ENCODE measurements at places on chromosomes 2 and 18. TPM values are rescaled to one million over a fixed set of nuclear protein-coding genes. Genes with fewer than 3 reads are reported as not detected.

ARHGAP28 gene
- total RNA-seq = 1.1 TPM

DNA sequence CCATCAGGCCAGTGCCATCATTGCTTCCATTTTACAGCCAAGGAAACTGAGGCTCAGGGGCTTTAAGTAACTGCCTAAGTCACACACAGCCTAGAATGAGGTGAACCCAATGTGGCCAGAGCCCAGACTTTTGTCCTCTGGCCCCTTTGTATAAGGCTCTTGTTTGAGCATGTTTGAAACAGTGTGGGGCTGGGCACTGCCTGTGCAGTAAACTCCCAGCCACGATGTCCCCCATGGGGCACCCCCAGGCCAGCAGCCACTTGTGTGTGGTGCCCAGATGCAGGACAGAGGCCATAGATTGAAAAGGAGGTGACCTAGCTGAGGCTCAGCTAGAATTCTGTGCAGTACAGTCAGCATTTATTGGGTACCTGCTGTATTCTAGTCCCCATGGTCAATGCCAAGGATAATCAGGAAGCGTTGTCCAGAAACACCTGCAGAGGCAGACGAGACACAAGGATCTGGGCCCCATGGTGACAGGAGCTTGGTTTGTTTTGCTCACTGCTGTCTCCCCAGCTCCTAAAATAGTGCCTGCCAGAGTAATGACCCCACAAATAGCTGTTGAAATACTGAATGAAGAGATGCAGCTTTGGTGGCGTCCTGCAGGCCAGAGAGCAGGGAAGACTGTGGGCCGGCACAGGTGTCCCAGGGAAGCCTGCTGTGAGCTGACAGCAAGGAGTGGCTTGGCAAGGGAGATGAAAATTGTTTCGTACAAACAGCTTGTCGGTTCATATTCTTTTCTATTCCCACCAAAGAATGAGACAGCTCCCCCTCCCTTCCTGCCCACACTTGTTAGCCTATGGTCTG lies 160.7 kb downstream of the LDLRAD4 start:
- peak; percentile 42 for DNase-seq

FAM124B gene
- total RNA-seq = 0.94 TPM

- DNase-seq = peak; percentile 87
Measured at GRCh38 chr2:70919672-70920366, 15.9 kb upstream of the ATP6V1B1 start.

ACTG2 gene
- 41.2 TPM for total RNA-seq

DNA sequence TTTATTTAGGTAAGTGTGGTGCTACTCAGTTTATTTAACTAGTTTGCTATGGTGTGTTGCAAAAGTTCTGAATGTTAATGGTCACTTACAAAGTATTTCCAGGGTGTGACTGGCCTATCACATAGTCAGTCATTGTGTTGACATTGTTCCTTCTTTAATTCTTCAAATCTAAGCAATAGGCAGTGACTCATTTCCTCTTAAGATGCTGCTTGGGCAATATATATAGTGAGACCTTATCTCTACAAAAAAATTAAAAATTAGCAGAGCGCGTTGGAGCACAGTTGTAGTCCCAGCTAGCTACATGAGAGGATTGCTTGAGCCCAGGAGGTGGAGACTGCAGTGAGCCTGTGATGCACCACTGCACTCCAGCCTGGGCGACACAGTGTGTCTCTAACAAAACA lies 5.8 kb upstream of the CCDC88A start:
- no peak for DNase-seq

Data from Peyer's patch (tissue), 4 donors.